ENCODE measurements at places on chromosomes 4 and X.

GRCh38 chr4:152485726-152486276 lies 50.1 kb downstream of the FBXW7 start:
- peak; percentile 41 for DNase-seq

DNA sequence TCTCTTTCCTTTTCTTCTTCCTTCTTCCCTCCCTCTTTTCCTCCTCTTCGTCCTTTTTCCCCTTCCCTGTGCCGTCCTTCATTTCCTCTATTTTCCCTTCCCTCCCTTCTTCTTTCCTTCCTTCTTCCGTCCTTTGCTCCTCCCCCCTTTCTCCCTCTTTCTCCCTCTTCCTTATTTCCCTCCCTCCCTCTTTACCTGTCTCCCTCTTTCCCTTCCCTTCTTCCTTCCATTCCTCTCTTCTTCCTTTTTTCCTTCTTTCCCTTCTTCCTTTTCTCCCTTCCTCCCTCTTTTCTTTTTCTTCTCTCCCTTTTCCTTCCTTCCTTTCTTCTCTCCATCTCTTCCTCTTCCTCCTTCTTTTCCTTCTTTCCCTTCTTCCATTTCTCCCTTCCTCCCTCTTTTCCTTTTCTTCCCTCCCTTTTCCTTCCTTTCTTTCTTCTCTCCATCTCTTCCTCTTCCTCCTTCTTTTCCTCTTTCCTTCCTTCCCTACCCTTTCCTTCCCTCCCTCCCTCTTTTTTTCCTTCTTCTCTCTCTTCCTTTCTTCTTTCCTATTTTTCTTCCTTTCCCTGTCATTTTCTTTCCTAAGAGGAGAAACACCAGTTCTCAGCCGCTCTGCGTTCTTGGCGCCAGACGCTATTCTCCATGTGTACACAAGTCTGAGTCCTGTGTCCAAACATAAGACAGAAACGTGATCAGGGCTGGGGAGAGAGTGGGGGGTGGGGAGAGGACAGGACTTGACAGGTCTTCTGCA lies 597.1 kb downstream of the MID1IP1 start:
- DNase-seq, result no peak

GRCh38 chr4:148800336-148800885 lies 358.2 kb upstream of the NR3C2 start:
- DNase-seq, result no peak

- no peak for DNase-seq
Measured at GRCh38 chr4:56158483-56158882, 209.7 kb downstream of the CEP135 start.

DNA sequence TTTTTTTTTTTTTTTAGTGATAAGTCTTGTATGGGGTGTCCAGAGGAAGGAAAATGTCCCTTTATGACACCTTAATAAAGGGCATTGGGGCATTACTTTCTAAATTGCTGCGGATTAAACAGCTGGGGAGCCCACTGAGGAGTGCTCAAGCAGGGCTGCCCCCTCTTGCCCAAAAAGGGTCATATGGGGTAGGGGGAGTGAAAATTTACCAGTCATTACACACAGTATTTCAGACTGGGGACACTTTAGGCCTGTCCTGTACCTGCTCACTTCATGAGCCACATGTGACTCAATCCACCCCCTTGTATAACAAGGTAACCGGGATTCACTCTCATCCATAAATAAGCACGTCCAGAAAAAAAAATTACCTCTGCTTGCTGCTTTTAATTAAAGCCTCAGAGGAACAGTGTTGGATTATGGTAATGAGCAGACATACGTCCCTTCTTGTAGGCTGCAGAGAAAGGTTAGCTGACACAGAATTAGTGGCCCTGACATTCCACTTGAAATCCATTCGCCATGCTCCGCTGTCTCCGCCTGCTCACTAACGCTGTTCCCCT lies 1.8 kb downstream of the PRDM8 start:
- no peak for DNase-seq

- DNase-seq, result no peak
Measured at GRCh38 chr4:39597695-39598381, 40.8 kb downstream of the SMIM14 start.

- no peak for DNase-seq
Measured at GRCh38 chr4:128521156-128521555, 233.5 kb upstream of the PGRMC2 start.

- no peak for DNase-seq
Measured at GRCh38 chrX:2642791-2643190, 48.3 kb upstream of the CD99 start.

DNA sequence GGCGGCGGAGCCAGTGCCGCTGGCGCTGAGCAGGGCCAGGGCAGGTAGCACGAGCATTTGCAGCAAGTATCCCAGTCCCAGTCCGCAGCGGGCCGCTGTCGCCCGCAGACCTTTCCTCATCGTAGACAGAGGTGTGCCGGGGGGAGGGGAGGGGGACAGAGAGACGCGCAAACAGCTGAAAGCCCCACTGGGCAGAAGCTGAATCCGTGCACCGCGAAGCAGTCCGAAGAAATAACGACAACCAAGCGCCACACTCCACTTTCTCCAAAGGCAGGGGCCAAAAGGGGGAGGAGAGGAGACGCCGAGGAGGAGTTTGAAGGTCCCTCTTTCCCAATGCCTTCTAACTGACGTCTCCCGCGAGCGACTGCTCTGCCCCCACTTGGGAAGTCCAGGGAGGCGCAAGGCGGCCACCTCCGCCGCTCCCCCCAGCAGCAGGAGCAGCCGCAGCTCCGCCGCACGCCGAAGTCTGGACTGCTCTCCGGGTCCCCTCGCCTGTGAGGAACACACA lies at the start of gene UNC5C:
Gene UNC5C (minus strand): TSS at position 236 of the 508 bp plus-strand sequence.
- peak; percentile 48 for DNase-seq

GRCh38 chr4:4980621-4981230 lies 38.5 kb downstream of the CYTL1 start:
- DNase-seq, result no peak

- DNase-seq, result no peak
Measured at GRCh38 chrX:130857207-130857606, 45.8 kb downstream of the ENOX2 start.

- no peak for DNase-seq
Measured at GRCh38 chr4:86019906-86020305, 339.9 kb downstream of the MAPK10 start.

GRCh38 chrX:31039327-31039711 lies 32.5 kb downstream of the FTHL17 start:
- no peak for DNase-seq

DNA sequence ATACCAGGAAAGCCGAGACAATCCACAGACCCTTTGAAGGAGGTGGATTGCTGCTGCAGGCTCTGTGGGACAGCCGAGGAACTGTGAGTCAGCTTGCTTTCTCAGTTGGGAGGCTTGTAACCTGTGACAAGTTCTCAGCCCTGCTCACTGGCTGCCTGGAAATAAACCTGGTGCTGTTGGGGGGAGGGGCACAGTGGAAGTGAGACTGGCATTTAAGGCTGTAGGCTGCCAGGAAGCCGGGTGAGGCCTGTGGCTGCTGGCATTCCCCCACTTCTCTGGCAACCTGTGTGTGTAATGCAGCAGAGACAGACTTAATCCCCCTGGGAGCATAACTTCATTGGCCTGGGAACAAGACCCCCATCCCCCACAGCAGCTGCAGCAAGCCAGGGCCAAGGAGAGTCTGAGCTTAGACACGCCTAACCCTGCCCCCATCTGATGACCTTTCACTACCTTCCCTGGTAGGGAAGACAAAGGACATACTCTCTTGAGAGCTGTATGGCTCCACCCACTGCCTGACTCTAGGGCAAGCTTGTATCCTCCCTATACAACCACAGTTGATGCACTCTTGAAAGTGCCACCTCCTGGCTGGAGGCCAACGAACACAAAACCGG lies 64.1 kb downstream of the ALPK1 start:
- no peak for DNase-seq

DNA sequence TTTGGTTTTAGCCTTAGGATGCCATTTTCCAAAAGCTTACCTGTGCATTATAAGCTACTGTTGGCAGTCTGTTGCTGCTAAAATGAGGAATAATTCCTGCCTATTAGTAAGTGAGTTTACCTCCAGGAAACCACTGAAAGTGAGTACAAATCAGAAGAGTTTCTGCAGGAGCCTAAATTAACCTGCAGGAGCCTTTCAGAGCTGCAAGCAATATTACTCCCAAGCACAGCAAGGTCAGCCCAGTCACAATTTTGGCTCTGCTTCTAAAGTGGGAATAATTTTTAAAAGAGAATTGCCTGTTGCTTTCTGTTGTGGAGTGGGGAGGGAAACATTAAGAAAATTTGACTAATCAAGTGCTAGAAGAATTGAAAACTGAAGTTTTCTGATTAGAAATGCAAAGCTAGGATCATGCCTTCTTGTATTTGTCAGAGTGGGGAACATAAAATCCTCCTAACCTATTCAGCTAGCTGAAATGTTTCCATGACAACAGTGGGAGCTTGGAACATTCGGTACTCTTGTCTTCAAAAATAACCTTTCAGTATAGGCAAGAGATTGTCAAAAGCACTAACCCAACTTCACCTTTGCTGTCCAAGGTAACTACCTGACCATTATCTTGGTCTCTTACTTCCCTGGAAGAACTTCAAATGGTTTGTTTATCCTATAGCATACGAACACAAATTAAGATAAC lies 193.2 kb downstream of the COMMD8 start:
- no peak for DNase-seq

DNA sequence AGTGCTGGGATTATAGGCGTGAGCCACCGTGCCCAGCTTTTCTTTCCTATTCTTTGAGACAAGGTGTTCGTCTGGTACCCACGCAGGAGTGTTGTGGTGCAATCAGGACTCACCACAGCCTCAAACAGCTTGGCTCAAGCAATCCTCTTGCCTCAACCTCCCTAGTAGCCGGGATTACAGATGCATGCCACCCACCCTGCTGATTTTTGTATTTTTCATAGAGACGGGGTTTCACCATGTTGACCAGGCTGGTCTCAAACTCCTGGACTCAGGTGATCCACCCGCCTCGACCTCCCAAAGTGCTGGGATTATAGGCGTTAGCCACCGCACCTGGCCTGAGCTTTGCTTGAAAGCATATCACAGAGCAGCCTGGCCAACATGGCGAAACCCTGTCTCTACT lies 1.5 kb upstream of the CRLF2 start:
- DNase-seq, result no peak

- DNase-seq, result no peak
Measured at GRCh38 chr4:26058537-26058936, 144.5 kb downstream of the SMIM20 start.

- DNase-seq, result no peak
Measured at GRCh38 chr4:8534611-8535010, 45.6 kb upstream of the GPR78 start.

- DNase-seq, result peak; percentile 48
Measured at GRCh38 chr4:112145790-112146501, 692 bp downstream of the FAM241A start.

- DNase-seq, result no peak
Measured at GRCh38 chrX:124190440-124190839, 142.0 kb upstream of the TEX13D start.

DNA sequence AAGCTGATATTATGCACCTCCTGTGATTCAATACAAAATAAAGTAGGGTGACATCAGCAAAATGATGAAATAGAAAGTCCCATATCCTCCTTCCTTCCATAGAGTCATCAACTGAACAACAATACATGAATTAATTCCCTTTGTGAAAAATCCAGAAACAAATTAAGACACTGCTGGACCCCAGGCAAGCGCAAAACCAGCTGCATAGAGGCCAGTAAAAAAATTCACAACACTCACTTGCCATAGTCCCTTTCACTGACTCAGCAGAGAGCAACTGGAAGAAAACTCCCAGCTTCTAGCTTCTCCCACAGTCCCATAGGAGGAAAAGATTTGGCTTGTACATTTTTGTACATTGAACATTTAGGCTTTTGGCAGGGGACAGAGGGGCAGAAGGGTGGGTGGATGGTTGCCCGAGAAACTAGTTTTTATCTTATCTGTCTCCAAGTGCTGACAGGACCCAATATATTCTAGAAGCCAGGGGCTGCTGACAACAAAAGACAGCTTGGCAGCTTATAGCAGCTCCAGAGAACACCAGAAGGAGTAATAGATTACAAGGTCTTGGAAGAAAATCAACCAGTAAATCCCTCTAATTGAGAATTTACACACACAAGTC lies 124.6 kb downstream of the NDST3 start:
- no peak for DNase-seq

GRCh38 chrX:138034136-138034535 lies 468.2 kb downstream of the ZIC3 start:
- no peak for DNase-seq

GRCh38 chr4:176277162-176277904 lies 8.3 kb upstream of the ASB5 start:
- peak; percentile 71 for DNase-seq

- DNase-seq, result no peak
Measured at GRCh38 chr4:1552451-1552850, 131.7 kb downstream of the FAM53A start.

DNA sequence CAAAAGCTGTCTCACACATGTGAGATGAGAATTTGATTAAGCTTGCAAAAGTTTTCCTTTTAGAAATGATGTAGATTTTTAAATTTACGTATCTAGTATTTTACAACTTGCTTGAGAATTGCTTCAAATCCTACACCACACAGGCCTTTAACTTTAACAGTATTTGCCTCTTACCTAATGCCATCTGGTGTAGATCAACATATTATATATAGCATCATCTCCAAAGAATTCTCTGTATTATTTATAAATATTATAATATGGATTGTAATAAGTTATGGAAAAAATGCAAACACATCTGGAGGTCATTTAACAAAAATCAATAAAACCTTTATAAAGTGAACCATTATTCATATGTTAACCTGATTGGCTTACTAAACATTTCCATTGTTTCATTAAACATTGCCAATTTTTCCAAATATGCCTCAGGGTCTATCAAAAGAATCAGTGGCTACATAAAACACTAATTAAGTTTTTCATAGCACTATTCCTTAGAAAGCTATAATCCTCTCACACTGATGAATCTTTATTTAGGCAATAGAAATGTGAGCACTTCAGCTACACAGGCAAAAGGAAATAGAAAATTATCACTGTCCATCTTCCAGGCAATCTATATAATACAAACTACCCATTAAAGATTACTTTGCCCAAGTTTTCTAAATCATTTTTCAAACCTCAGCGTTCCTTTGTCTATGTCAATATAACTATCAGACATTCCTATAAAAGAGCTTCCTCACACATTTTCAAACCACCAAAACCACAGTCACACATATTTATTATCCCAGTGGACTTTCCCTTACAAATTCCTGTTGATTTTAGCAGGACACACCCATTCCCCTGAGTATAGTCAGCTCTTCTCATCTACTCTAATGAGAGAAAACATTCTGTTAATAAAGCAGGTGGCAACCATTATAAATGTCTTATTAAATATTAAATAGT lies 83.5 kb upstream of the INTU start:
- no peak for DNase-seq

GRCh38 chrX:56397636-56398035 lies 165.5 kb downstream of the KLF8 start:
- DNase-seq, result no peak

DNA sequence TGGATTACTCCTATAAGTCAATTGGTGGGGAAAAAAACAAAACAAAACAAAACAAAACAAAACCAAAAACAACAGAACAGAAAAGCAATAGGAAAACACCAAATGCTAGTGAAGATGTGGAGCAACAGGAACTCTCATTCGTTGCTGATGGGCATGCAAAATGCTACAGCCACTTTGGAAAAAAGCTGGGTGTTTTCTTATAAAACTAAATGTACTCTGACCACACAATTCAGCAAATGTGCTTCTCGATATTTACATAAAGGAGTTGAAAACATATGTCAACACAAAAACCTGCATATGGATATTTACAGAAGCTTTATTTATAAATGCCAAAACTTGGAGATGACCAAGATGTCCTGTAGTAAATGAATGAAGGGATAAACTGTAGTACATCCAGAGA lies 703.6 kb upstream of the FAM241A start:
- DNase-seq, result no peak

GRCh38 chr4:119471259-119471658 lies 149.3 kb upstream of the FABP2 start:
- no peak for DNase-seq

Data from SJSA1 (cell line).